Anterior cingulate cortex (tissue), 58 donors: ENCODE measurements at places on chromosomes 1 and 21.

DNA sequence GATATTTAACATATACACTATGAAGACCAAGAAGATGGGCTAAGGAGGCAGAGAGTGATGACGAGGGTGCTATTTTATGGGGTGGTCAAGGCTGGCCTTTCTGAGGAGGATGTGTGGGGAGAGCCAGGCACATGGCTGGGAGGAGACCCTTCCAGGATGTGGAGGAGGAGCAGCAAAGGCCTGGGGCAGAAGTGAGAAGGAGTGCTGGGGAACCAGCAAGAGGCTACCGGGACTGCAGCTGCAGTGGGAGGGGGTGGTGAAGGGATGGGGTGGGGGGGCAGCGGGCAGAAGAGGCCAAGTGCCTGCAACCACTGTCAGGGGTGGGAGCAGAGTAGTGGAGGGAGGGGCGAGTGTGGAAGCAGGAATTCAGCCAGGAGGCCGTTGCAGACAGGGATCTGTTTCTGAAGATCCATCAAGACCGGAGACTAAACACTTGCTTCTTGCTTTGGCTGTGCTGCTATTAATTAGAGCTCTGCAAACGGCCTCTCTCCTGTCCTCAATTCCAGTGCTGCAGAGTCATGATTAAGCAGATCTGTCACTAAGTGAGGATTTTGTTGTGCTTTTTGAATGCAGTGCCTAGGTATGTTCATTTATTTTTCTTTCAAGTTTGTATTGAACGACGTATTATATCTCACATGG is 89.9 kb downstream of the IER5 start:
- no peak for DNase-seq

DNA sequence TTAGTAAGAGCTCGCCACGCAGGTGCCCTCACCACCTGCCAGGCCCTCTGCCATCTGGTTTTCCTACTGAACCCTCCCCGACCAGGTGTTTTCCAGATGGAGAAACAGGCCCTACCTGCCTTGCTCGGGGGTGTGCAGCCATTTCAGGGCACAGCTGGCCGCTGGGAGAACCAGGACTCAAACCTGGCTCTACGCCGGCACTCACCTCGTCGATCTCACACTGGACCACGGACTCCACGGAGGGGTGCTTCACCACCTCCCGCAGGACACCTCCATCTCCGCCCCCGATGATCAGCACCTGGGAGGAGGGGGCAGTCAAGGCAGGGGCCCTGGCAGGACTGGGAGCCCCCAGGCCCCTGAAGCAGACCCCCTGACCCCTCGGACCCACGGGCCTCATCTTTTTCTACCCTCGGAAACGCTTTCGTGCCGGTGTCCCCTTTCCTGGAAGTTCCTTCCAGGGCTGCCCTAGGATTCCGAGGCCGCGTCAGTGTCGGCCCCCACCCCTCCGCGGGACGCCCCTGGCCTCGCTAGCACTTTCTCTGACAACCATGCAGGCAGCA is 1.1 kb downstream of the SRM start:
- DNase-seq: no peak

GRCh38 chr1:37270639-37271038 is 203.7 kb upstream of the ZC3H12A start:
- DNase-seq: no peak

- DNase-seq: no peak
Measured at GRCh38 chr1:203791498-203791897, 3.9 kb upstream of the ZBED6 start.

GRCh38 chr1:174266476-174266875 is 107.2 kb downstream of the RABGAP1L start:
- no peak for DNase-seq

- no peak for DNase-seq
Measured at GRCh38 chr1:12011998-12012397, 7.3 kb upstream of the MIIP start.

- DNase-seq: no peak
Measured at GRCh38 chr1:244162786-244163530, 111.9 kb downstream of the ZBTB18 start.

DNA sequence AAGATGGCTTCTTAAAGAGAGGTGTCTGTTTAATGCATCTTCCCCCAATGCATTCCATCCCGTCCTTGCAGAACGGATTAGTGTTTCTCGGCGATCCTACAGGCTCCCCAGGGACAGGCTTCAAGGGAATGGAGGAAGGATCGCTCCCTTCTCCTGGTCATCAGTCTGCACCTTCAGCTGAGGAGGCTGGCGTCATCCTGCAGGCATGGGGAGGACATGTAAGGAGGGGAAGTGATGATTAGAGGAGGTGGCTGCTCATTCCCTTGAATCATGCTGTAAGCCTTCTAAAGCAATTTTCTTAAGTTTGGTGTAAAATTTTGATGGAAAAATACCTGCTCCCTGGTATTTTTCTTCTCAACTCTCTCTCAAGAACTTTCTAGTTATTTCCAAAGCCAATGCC is 603.6 kb downstream of the NPHP4 start:
- DNase-seq: no peak

GRCh38 chr1:203643213-203644045 is 16.8 kb downstream of the ATP2B4 start:
- DNase-seq: no peak

GRCh38 chr1:64328193-64328592 is 124.8 kb downstream of the UBE2U start:
- no peak for DNase-seq

GRCh38 chr1:33151116-33151515 is 30.7 kb downstream of the TRIM62 start:
- DNase-seq: no peak

DNA sequence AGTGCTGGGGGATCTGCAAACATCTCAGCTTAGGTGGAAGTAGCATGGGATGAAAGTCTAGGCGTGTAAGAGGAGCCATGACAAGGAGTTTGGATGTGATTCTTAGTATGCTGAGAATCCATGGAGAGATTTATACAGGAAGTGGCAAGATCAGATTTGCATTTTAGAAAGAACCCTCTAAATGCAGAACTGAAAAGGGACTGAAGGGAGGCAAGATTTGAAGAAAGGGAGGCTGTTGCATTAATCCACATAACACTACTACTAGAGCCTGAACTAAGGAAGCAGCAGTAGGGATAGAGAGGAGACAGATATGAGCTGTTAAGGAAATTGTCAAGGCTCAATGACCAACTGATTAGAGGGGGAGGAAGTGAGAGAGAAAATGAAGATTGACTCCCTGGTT is 9.8 kb downstream of the C1orf74 start:
- DNase-seq: no peak

DNA sequence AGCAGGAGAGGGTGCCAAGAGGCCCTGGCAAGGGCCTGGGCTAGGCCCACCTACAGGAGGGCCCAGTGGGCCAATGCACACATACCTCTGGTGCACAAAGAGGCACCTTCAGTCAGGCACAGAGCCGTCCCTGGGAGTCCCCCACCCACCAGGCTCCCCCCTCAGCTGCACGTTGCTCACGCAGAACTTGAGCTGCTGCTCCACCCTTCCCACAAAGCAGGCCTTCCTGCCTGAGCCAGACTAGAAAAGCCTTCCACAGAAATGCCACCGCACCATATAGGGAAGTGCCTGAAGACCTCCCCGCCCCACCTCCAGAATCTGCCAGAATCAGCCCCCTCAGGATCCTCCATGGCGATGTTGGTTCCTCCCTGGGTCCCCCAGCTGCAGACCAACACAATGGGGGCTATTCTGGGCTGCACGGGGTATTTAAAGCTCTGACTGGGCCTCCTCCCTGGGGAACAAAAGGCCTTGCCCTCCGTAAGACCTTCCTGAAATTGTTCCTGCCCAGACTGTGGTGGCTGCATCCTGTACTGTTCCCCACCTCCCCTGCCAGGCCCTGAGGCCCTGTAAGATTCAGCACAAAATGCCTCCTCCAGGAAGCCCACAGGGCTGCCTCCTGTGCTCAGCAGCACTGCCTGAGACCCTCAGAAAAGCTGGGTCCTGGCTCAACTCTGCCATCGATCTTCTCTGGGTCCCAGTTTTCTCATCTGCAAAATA is 27.2 kb downstream of the HSPG2 start:
- DNase-seq: no peak

DNA sequence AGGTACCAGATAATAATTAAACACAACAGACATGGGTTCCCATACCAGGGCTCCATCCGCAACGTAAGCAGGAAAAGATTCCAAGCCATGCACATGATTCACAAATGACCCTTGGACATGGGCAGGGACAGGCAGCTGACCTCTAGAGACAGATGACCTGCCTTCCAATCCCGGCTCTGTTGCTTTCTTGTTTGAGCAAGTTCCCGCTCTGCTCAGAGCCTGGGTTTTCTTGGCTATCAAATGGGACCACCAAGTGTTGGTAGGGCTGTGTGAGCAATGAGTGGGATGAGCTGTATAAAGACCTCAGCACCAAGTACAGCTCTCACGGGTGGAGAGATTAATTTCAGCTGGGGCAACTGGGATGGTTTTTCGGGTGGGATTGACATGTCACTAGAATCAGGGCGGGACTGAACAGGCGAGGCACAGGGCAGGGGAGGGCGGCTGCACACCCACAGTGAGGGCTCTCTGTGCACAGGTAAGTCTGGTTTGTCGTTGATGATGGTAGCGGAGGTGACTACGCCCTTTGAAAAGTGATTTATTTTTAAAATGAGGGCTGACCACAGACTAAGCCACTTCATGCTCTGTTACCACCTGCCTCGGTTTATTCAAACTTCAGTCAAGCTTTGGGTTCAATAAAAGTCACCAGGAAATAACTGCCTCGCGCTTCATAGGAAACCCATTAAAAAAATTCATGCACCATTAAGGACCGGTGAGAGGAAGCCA is 57.5 kb upstream of the IFFO2 start:
- DNase-seq: no peak

GRCh38 chr1:21269461-21270085 is 20.7 kb downstream of the ECE1 start:
- DNase-seq: no peak

GRCh38 chr1:184051138-184051484 is 419 bp upstream of the TSEN15 start:
- DNase-seq: no peak

DNA sequence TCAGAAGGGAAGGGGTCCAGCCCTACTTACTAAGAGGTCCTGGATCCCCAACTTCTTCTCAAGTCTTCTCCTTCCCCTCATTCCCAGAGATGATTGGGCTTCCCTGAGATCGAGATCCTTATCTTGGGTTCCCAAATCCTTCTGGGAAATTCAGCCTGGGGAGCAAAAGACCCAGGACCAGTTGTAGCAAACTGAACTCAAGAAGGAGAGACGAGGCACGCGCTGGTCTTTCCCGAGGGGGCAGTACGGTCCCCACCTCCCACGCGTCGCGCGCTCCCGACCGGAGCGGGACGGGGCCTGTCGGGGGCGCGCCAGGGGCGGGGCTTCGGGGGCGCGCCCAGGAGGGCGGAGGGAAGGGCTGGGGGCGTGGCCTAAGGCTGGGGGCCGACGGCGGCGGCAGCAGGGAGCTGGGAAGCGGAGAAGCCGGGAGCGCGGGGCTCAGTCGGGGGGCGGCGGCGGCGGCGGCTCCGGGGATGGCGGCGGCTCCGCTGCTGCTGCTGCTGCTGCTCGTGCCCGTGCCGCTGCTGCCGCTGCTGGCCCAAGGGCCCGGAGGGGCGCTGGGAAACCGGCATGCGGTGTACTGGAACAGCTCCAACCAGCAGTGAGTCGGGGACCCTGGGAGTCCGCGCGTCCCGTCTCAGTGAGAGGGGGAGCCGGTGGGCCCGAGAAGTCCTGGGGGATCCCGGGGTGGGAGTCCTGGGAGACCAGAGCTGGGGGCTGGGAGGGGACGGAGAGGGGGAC is at the start of gene EFNA3:
TSS of gene EFNA3 (plus strand) at position 369 of the 741 bp plus-strand sequence. CDS start at position 474, 105 bp downstream.
- DNase-seq: peak; percentile 69

- DNase-seq: no peak
Measured at GRCh38 chr1:218479436-218480115, 134.4 kb downstream of the TGFB2 start.

- no peak for DNase-seq
Measured at GRCh38 chr1:20271498-20272400, 18.9 kb upstream of the VWA5B1 start.

- DNase-seq: no peak
Measured at GRCh38 chr21:19145682-19146293, 742.2 kb upstream of the TMPRSS15 start.

DNA sequence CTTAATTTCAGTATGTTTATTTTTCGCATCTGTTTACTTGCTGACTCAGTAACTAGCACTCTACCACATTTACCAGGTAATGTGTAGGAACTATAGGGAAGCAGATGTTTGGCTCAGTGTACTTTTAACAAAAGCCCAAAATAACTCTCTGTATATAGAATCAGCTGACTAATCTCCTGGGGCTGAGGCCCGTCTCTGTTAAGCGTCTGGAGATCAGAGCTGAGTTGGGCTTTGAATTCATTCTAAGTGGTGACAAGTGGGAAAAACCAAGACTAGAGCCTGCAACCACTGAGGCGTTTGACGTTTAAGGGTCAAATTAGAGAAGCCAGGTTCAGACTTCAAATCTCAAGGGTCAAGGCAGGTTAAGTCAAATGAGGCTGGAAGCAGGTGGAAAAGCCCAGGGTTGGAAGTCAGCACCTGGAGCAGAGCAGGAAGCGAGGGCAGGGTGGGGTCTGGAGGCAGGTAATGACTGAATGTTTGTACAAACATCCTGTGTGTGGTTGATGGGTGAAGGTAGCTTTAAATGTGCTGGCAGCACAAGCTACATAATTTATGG is 56.8 kb upstream of the LYST start:
- no peak for DNase-seq

GRCh38 chr1:87052400-87052799 is 138.0 kb downstream of the HS2ST1 start:
- no peak for DNase-seq

GRCh38 chr1:32910319-32910718 is 9.1 kb upstream of the TMEM54 start:
- no peak for DNase-seq

GRCh38 chr1:33334081-33334552 is 13.2 kb upstream of the A3GALT2 start:
- no peak for DNase-seq

DNA sequence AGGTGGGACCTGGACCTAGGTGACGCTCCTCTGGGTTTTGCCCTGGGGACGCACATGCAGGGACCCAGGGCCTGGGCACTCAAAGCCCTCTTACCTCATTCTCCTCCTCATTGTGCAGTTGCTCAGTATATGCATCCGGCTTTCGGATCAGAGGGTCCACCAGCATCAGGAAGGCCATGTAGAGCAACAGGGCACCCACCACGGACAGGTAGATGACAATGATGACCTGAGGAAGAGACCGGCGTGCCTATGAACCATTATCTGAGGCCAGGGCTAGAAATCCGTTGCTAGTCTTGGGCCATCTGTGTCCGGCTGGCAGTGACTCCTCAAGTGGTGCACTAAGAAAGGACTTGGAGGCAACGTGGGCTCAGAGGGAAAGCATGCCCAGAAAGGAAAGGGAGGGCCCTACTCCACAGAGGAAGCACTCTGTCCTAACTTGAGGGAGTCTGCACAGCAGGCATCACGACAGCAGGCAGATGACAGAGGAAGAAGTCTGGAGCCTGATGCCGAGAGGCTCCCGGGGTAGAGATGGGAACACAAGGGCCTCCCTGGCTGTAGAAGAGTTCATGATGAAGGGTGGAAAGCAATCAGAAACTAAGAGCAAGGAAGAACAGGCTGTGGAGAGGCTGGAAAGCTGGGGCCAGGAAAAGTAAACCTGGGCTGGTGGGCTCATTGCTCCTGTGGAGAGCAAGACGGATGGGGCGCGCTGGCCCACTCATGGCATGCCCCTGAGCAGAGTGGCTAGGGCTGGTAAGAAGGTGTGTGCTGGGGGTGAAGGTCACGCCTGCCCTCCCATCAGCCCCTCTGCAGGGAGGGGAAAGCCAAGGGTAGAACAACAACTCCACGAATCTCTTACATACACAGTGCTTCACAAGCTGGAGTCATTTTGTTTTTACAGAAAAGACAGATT is 10.3 kb downstream of the TMEM9 start:
- peak; percentile 11 for DNase-seq
